ENCODE measurements at places on chromosomes 4 and X.

GRCh38 chr4:89837385-89837992 is 528 bp upstream of the SNCA start:
- DNase-seq, result peak; percentile 3

DNA sequence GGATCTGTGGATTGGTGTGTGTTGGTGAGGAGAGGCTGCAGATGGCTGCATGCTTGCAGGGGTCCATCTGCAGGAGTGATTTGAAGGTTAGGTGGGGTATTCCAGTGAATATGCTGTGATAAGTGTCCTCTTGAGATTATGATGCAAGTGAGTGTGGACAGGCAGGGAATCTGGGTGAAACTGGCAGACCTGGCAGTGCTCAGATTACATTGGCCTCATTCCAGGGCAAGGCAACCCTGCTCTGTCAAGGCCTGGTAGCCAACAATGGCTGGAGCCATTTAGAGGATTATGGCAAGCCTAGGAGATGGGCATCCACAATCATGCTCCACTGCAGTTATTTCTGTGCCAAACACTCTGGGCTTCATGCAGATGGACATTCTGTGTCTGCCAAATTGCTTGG is 113.9 kb downstream of the RTL3 start:
- no peak for DNase-seq

DNA sequence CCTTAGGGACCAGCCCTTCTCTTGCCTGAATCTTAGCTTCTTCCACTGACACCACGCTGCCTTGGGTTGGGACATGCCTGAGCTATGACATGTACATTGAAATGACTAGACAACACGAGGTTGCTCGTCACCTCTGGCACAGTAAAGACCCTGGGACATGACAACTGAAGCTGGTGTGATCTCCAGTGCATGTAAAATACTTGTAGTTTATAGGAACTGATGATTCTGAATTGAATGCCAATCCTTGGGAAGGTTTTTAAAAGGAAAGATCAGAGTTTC is 100.7 kb upstream of the PGRMC2 start:
- no peak for DNase-seq

DNA sequence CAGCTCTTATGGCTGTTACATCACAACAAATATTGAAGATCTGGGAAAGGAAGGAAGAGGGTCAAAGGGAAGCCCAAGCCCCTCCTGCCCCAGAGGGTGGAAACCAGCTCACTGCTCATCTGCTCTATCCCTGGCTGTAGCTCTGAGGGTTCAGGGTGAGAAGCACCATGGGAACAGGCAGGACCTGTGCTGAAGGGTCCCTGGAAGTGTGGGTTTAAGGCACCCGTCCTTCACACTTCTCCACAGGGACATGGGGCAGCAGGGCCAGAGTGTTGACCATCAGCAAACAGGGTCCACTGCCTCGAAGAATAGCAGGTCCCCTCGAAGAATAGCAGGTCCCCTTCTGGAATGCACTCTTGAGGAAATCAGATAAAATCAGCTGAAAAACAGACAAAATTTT is 4.4 kb downstream of the RTL5 start:
- no peak for DNase-seq

- DNase-seq, result no peak
Measured at GRCh38 chr4:104596189-104596588, 101.5 kb upstream of the CXXC4 start.

DNA sequence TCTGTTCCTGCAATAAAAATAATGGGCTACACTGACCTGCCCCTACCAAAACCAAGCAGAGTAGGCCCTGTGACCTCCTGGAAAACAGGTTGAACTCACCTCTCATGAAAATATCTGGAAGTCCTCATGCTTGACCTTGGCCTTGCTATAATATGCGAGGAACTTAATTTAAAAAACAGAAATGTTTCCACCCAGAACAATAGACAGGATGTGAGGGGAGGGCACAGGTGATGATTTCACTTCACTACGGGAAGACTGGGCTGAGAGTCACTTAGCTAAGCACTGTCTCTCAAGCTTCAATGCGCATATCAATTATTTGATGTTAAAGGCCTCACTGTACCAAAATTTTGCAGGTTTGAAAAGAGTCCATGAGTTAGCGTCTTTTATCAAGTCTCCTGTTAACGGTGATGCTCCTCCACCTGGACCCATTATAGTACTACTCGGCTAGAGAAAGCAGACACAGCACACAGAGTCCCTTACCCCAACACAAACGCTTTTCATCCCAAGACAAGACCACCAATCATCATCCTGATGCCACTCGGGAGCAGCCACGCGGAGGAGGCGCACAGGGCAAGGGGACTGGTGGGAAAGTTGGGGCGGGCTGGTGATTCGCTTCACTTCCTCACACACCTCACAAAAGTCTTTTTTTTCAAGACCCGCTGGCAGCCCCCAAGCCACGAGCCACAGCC is 25.9 kb downstream of the ZNF721 start:
- no peak for DNase-seq

DNA sequence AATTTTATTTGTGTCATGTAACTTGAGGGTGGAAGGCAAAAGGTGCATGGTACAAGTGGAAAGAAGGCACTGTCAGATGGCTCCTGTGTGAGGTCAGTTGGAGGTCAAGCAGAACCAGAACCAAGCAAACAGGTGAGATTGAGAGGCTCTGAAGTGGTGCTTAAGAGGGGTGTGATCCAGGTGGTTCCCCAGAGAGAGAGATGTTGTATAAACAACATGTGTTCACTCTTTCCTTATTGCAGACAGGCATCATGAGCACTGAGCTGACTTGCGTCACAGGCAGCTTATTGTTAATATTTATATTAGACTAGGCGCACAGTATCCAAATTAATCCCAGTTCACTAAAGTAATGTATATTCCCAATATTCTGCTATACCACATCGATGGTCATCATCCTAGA is 56.8 kb downstream of the CXCL13 start:
- no peak for DNase-seq
